GM12864 (cell line): ENCODE measurements at places on chromosomes 5 and 9.

DNA sequence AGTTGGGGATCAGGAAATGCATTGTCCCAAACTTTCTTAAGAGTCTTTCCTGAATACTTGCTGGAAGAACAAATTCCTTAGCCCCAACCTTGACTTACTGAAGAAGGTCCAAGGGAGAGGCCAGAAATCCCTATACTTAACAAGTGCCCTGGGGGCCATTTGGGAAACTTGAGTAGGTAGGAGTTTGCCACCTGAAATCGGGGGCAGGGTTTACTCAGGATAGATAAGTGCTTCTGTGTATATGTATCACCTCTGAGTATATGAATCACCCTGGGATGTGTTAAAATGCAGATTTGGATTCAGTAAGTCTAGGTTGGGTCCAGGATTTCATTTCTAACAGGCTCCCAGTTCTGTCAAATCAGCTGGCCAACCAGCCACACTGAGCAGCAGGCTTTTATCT is 47.9 kb upstream of the MYO10 start:
- no peak for DNase-seq

DNA sequence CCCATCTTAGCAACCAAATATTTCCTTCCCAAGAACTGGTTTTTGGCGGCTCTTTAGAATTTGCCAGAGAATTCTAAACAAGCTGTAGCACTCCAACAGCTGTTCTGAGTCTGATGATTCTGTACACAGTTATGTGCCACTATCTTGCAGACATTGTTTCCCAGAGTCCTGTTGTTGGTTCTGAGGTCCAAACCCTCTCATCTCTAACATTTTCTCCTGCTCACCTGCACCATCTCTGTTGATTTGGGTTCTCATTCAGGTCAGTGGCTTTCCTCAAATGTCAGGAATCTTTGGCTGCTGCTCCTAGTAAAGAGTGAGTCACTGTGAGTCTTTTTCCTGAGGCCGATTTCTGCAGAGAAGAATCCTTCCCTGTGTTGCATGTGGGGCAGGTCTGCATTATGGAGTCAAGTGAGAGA is 50.0 kb downstream of the CAMSAP1 start:
- no peak for DNase-seq

DNA sequence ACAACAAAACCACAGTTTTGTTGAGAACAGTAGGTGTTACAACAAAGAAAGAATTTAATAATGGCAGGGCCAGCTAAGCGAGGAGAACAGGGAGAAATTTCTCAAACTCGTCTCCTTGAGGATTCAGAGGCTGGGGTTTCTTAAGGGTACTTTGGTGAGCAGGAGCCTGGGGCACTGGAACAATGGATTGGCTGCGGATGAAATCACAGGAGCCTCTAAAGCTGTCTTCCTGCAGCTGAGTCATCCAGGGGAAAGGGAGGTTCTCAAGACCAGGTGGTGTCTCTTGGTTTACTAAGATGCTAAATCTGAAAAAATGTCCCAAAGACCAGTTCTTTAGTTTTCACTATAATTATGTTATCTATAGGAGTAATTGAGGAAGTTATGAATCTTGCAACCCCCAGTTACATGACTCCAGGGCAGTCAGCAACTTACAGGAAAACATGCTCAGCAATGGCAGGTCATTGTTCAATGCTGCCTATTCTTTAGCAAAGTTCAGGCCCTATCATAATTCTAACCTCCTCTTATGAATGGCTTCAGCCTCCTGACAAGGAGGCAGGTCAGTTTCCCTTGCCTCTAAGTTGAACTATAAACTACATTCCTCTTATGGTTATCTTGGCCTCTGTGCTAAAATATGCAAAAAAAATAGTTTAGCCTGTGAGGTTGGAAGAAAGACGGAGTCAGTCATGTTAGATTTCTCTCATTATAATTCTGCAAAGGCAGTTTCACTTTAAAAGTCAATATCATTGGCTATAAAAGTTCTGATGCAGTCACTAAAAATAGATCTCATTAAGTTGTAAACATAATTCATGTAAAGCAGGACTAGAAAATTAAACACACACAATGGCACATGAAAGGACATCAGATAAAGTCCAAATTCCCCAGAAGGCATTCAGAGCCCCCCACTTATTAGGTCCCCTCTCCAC is 63.3 kb upstream of the CKS2 start:
- no peak for DNase-seq

- DNase-seq = no peak
Observed at GRCh38 chr9:2991292-2991691, 147.4 kb upstream of the PUM3 start.

GRCh38 chr9:124551472-124552272 is 44.5 kb upstream of the NR5A1 start:
- no peak for DNase-seq

DNA sequence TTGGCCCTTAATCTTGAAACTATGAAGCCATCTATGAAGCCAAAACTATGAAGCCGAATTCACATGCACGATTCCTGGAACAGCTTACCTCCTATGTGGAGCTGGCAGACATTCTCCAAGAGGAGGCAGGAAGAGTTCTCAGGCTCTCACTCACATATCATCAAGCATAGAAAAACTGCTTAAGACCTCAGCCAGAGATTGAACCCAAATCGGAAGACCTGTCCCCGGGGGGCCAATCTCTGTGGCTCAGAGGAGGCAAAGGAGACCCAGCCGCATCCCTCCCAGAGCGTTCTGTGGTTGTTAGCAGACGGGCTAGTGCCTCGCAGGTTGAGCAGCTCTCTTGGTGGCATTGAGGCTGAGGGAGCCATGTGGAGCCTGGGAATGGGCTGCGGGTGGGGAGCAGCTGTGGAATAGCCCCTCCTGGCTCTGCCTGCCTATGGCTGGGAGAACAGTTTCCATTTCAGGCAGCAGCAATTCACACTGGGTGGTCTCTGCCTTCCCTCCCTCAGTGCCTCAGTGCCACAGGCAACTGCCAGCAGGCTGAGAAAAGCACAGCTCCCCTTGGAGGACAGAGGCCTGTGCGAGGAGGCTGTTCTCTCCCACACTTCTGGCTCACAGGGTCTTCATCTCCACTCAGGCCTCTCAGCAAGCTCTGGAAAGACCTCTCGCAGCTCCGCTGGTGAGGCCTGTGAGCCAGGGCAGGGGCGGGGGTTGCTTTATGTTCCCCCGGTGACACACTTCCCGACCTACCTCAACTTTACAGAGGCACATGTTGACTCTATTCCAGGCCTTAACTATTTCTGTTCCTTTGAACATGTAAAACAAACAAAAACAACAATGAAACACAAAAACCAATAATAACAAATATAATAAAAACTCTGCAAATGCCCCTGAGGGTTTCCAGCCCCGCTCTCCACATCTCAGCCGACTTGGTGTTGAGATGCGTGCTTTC is 17.4 kb upstream of the TMEM174 start:
- DNase-seq = no peak

DNA sequence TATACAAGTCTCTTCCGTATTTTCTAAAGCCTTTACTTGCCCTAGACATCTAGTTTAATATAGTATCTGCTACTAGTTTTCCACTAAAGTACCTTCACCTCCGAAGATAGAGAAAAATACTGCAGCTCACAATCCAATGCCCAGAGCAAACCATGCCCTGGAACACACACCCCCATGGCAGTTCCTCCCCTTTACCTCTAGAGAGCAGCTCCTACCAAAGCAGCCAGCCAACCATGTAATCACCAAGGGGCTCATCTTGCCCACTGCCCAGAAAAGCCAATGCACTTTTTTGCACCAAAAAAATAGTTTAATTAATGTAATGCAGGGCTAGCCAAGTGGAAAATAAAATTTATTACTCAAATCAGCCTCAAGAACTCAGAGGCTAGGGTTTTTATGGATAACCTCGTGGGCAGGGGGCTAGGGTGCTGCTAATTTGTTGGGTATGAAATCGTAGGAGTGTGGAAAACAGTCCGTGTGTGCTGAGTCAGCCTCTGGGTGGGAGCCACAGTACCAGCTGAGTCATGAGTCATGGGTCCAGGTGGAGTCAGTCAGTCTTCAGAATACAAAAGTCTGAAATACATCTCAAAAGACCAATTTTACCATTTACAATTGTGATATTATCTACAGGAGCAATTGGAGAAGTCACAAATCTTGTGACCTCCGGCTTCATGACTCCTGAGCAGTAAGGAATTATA is 120.1 kb upstream of the ACO1 start:
- DNase-seq = no peak
